ENCODE measurements at places on chromosomes 4 and X. TPM values are rescaled to one million over a fixed set of nuclear protein-coding genes. Genes with fewer than 3 reads are reported as not detected.

Gene HMGN5
- total RNA-seq: 2.0 TPM

DNA sequence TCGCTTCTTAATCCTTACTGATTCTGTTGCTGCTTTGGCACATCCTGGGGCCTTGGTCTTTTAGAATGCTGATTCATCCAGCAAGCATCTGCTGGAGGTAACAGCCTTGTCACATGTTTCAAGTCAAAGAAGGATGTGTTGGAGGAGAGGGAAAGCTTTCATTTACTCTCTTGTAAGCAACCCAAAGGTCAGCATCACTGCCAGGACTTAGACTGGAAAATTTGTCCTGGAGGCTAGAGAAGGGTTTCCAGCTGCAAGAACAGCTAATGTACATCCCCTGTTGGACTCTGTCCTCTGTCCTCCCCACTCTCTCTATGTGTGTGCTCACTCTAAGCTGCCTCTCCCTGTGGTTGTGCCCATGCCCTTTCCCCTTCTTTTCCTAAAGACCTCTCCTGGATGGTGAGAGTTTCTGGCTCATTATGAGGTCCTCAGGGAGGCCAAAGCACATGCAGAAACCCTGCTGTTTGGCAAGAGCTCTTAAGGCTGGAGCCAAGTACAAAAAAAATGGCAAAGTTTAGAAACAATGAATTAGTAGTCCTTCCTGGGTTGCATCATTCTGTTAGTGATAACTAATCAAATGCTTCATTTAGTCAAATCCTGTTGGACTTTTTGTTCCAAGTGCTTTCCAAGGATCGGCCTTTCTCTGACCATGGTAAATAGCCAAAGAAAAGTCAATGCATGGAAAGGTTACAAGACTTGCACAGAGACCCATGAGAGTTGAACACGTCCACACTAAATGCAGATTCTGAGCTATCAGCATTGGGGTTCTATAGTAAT, 13.4 kb upstream of the SRPX start:
- DNase-seq: peak; percentile 96

- no peak for DNase-seq
Measured at GRCh38 chr4:172393220-172393619, 580.0 kb downstream of the GALNTL6 start.

DNA sequence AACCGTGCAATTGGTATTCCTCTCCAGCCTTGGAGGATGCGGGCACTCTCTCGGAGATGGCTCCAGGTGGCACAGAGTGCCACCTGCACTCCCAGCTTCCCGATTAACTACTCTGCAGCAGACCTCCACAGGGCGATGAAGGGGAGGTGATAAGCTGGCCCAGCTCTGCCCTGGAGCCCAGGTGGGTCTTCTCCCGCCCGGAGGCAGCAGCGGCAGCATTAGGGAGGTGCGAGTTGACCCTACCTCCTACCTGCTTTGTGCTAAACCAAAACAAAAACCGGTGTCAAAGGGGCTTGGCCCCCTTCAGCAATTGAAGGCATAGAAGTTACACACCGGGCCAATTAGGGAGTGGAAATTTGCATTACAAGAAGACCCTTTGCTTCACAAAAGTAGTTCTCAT, 137.4 kb upstream of the MAMLD1 start:
- DNase-seq: no peak

- DNase-seq: peak; percentile 11
Measured at GRCh38 chr4:47167081-47168035, 136.0 kb downstream of the GABRB1 start.

- DNase-seq: peak; percentile 18
Measured at GRCh38 chrX:19627081-19627480, 111.8 kb upstream of the MAP3K15 start.

DNA sequence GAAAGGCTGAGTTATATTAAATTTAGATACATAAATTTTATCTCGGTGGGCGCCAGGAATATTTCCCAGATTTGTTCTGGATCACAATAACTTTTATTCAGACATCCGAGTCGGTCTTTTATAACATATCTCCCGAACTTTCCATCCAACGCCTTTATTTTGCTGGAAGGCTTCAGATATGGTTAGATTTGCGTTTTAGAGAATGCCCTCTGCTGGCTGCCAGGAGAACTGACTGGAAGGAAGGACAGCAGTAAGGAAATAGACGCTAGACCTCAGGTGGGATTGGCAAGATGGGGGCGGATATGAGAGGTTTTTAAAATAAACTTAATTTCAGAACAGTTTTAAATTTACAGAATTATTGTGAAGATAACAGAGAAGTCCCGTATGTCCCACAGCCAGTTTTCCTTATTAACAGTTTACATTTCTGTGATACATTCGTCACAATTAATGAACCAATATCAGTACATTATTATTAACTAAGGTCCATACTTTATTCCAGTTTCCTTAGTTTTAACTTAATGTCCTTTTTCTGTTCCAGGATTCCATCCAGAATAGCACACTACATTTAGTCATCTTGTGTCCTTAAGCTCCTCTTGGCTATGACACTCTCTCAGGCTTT, 4.6 kb upstream of the KANTR start:
- peak; percentile 79 for DNase-seq

GRCh38 chr4:137124278-137124932, 407.9 kb downstream of the PCDH18 start:
- peak; percentile 85 for DNase-seq

DNA sequence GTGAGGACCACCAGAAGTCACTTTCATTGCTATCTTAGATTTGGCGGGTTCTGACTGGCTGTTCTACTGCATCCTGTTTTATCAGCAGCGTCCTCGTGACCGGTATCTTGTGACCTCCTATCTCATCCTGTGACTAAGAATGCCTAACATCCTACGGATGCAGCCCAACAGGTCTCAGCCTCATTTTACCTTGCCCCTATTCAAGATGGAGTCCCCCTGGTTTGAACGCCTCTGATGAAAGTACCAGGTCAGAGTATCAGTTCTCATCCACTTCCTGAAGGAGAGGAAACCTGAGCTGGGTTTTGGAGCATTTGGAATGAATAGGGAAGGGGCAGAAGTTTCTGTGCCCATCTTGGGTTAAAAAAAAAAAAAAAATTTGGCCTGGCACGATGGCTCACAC, 70.2 kb downstream of the SLC34A2 start:
- DNase-seq: no peak

- no peak for DNase-seq
Measured at GRCh38 chr4:108417923-108418322, 202.5 kb upstream of the RPL34 start.

Gene NDP
- 0.41 TPM for total RNA-seq

Gene ASB9
- total RNA-seq: not detected

DNA sequence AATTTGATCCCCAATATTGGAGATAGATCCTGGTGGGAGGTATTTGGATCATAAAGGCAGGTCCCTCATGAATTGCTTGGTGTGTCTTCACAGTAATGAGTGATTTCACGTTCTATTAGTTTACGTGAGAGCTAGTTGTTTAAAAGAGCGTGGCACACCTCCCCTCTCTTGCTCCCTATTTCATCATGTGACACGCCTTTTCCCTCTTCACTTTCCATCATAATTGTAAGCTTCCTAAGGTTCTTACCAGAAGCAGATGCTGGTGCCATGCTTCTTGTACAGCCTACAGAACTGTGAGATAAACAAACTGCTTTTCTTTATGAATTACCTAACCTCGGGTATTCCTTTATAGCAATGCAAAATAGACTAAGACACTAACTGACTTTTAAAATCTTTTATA, 34.0 kb upstream of the FMR1 start:
- no peak for DNase-seq

GRCh38 chr4:100076753-100077152, 113.5 kb downstream of the DDIT4L start:
- no peak for DNase-seq

GRCh38 chr4:8210616-8211015, 11.5 kb downstream of the SH3TC1 start:
- DNase-seq: no peak

- peak; percentile 51 for DNase-seq
Measured at GRCh38 chr4:147732518-147733235, 789 bp downstream of the ARHGAP10 start.

DNA sequence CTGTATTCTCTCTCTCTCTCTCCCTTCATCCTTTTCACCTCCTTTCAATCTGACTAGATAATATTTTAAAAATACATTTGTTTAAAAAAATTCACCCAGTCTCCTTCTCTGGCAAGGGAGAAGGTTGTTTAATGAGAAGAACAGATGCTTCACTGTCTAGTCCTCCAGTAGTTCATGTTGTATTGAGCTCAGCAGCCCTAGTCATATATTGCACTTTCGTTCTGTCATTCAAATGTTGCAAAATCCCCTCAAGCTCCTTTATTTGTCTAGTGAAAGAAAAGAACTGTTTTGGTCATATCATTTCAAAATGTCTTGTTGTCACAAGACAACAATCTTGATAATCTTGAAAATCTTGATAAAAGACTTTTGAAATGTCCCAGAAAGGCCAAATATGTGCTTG, 248.0 kb downstream of the GALNTL6 start:
- DNase-seq: no peak

All from fibroblast of the aortic adventitia (primary cell).